Activated naive CD4-positive, alpha-beta T cell treated with anti-CD3 and anti-CD28 coated beads, Interleukin-2, amount 10 ng/mL, durations not matched to agents 7 days and 5 days (primary cell): ENCODE measurements at places on chromosomes 13 and 19.
A peak's percentile ranks its signal among the peaks of the same experiment; 100 is the strongest.

DNA sequence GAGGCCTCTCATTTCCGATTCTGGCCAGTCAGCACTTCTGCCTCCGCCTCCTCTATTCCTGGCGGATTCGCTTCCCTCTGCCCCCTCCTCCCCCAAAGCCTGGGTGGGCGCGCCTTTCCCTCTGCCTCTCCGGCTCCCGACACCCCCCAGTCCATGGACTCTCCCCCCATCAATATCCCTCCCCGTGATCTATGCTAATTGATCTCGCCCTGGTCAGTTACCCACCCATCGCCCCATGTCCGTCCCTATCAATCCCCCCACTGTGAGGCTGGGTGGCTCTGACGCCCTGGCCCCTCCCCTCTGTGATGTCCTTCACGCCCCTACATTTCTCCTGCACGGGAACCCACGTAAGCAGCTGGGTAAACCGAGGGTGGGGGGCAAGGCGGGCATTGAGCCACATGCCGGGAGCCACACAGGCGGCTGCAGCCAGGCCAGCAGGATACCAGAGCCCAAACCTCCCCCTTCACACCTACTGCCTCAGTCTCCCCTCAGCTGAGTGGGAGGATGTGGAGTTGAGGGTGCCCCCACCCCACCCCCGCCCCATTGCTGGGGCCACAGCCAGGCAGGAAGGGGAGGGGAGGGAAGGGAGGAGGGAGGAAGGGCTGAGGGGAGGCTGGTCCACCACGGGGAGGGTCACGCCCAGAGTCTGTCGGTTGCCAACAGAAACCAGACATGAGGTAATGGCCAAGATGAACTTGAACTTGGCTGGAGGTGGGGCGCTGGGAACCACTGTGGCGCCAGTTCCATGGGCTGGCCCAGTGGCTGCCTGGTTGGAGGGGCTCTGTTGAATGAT is 21.0 kb downstream of the SMIM24 start:
- DNase-seq: peak; percentile 32

DNA sequence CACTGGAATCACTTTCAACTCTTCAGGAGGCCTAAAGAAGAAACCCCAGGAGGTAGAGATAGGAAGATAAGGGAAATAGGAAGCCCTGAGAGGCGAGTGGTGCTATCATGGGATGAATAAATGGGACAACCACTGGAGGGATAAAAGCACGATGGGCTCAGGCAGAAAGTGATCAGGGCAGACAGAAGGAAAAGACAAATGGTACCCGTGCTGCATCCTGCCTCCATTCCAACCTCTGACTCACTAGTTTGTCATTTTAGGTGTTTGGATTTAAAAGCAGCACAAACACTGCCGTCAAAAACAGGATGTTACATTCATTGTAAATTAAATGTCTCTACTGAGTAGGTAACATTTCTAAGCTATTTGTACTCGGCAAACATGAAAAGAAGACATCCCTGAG is 314.3 kb upstream of the HTR2A start:
- DNase-seq: no peak

DNA sequence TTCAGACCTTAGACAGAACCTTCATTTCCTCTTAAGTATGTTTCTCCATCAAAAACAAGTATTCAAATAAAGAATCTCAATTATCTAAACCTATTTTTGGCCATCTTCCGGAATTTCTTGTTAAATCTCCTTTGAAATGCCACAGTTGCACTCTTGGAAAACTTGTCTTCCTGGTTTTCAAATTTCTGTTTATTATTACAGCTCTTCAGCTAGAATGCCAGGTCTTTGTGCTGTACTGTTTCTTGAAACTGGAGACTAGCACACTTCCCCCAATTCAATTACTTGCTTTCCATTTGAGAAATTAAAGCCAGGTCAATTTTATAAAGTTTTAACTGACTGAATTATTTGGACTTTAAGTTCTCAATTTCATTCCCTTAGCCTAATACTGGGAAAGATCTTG is 10.2 kb downstream of the KCNRG start:
- DNase-seq: no peak

DNA sequence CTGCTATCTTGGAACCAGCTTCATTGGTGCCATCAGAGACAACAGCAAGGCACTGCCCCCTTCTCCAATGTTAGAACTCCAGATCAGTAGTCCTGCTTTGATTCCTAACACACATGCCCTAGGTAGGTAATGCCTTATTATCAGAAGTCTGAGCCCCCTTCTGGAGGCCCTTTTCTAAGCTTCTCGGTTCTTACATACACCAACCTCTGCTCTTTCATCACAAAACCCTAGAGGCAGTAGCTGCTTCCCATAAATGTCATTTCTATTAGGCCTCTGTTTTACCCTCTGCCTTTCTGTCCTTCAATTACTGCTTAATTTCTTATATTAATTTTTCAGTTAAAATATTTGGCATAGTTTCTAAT is 65.3 kb upstream of the KLHL1 start:
- no peak for DNase-seq

- no peak for DNase-seq
Observed at GRCh38 chr13:24129914-24130774, 30.4 kb upstream of the SPATA13 start.

GRCh38 chr13:21100211-21100610 is 38.8 kb upstream of the LATS2 start:
- no peak for DNase-seq

DNA sequence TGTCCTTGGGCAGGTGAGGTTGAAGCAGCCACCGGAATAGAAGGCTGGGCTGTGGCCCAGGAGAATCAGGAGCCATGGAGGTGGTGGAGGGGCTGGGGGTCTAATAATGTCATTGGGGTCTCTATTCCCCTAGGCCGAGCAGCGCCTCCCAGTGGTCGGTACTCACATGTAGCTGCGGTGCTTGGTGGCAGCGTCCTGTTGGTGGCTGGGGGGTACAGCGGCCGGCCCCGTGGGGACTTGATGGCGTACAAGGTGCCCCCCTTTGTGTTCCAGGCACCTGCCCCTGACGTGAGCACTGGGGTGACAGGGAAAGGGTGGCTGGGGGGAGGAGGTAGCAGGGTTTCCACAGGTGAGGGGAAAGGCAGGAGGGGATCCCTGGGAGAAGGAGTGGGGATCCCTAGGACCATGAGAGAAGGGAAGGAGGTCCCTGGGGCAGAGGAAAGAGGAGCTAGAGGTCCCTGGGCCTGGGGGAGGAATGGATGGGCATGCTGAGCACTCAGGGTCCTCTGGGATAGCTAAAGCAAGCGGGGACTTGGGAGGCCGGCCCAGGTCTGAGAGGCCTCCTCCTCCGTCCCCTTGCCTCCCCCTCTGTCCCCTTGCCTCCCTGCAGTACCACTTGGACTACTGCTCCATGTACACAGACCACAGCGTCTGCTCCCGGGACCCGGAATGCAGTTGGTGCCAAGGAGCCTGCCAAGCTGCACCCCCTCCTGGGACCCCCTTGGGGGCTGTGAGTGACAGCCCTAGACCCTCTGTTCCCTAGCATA is 18.1 kb downstream of the MEGF8 start:
- no peak for DNase-seq

DNA sequence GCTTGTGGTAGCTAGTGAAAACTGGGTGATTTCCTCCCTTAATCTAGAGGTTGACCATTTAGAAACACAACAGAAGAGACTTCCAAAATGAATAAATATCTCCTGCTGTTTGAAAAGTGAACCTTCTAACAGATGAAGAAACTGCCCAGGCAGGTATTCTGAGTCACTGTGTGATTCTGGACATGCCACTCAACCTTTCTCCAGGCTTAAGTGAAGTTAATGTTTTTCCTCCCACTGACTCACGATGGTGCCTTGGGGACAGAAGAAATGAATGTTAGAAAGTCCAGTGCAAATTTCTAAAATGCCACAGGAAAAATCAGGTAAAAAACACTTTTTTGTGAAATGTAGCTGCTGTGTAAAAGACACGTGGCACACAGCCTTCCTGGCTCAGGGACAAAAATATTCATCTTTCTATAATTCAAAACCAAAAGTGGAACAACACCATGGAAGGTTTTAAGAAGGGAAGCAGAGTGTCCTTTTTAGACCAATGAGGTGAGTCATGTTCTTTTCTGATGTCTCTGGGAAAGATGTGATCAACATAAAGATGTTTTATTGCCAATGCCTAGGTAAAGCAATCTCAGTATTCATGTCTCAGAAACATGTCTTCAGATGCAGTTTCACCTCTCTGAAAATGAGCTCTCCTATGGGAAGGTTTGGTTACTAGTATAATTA is 9.1 kb downstream of the UBE2L5 start:
- DNase-seq: no peak

DNA sequence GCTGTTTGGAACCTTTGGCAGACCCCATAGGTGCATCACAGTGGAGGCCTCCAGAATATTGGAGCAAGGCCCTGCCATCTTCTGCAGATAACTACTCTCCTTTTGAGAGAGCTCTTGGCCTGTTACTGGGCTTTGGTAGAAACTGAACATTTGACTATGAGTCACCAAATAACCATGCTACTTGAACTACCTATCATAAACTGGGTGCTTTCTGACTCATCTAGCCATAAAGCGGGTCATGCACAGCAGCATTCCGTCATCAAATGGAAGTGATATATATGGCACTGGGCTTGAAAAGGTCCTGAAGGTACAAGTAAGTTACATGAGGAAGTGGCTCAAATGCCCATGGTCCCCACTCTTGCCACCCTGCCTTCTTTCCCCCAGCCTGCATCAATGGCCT is 782.5 kb upstream of the SLITRK6 start:
- DNase-seq: no peak

- DNase-seq: no peak
Observed at GRCh38 chr13:43965459-43965845, 85.7 kb downstream of the LACC1 start.

- no peak for DNase-seq
Observed at GRCh38 chr13:97856304-97856675, 97.2 kb upstream of the IPO5 start.

DNA sequence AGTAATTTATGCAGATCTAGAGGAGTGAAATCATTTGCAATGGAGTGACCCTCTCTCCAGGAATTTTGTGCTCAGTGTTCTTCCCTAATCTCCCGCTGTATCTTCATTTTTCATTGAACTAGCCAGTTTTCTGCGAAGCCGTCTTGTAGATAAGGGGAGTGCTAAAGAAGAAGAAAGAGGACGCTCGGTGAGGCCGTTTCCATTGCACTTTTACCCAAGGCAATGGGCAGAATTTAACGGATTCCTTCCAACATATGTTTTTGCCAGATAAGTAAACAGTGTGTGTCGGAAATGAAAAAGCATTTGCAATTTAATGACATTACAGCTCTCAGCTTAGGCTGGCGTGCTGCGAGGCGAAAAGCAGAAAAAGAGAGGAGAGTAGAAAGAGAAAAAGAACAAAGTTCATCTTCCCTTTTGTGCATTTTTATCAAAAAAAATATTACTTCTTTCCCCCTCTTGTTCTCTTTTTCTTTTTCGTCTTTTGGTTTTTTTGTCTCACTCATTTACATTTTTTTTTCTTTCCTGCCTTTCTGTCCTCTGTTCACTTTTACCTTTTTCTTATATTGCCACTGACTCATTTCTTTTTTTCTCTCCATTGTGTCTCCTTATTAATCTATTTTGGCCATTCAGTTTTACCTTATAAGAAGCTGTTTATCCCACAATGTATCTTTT is 49.9 kb downstream of the SOX21 start:
- no peak for DNase-seq

- no peak for DNase-seq
Observed at GRCh38 chr13:60164234-60164889, 634 bp upstream of the DIAPH3 start.

DNA sequence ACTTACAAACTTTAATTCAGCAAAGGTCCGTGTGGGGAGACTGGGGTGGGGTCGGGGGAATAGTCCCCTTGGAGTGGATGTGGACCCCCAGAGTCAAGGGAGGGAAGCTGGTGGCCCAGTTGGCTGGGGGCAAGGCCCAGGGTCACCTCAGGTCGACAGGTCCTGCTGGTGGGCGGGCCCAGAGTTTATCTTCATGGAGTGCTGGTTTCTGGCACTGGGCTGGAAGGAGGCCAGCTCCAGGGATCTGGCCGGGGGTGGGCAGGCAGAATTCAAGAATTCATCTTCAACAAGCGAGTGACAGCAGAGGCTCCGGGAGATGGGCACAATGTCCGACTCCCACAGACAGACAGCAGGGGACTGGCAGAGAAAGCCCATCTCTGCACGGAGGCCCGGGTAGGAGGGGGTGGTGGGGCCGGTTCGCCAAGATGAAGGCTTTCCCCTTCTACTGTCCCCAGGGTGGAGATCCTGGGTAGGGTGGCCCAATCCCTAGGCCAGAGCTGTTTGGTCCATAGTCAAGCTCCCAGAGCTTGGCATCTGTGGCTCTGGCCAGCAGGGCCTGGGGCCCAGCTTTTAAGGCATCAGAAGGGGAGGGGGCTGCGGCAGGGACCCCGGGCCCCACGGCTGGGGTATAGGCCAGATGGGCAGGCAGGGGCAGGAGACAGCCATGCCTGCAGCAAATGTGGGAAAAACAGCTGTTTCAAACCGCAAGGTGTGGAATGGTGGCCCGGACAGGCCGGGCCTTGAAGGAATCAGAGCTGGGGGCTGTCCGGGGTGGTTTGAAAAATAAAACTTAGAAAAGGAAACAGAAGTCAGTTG is 622 bp upstream of the FDX2 start:
- DNase-seq: no peak

DNA sequence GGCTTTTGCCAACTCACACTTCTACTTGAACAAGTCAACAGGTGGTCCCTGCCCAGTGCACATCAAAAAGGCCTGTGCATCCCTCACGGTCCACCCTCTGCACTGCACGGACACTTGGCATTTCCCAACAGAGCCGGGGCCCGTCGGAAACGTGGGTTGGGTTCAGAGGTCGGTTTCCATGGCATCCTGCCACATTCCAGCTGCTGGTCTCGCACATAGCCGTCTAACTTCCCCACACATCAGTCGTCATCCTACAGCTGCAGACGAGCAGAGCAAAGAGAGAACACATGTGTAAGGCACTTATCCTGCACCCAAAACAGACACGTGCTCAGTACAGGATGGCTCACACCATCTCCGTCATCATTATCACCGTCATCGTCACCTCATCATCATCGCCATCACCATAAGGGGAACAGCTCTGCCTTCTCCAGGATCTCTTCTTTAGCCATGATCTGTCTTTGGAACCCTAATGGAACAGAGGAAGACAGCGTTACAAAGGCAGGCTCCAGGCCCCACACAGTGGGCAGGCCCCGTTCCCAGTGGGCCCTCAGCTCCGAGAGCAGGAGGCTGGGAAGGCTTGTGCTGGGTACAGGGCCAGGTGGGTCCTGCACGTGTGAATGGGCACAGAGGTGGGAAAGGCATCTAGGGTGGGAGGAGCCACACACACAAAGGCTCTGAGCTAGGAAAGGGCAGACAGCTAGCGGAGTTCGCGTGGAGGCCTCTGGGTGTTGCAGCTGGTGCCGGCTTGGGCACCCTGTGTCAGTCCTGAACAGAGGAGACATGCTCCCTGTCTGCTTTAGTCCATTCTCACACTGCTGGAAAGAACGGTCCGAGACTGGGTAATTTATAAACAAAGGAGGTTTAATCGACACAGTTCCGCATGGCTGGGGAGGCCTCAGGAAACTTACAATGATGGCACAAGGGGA is 170.8 kb upstream of the SOX1 start:
- peak; percentile 8 for DNase-seq
